ENCODE measurements at places on chromosomes 3 and 15.

DNA sequence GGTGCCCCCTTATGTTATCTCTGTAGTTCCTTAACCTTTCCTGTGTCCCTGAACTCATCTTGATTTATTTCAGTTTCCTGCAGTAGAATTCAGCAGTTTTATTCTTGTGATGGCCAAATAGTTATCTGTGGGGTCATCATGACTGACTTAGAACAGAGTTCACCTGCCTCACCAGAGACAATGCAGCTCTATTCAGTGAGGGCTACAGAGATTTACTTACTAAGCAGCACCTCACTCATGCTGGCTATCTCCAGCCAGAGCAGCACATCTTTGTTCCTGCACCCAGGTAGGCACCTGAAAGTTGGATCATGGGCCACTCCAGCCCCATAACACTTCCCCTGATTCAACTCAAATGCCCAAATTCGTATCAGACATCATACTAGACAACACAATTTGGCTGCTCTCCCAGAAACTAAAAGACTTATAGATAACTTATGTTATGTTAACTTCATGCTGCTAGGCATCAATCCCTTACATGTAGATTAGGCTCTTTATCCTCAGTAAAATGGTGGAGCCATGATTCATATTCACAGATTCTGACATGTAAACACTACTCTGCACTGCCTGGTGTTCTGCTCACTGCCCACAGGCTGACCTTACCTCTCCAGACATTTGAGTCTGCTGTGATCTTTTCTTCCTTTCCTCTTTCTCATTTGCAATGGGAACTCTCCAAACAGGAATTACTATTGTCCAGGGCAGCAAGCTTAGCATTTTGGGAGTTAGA lies 9.3 kb upstream of the GOLGB1 start:
- no peak for DNase-seq

DNA sequence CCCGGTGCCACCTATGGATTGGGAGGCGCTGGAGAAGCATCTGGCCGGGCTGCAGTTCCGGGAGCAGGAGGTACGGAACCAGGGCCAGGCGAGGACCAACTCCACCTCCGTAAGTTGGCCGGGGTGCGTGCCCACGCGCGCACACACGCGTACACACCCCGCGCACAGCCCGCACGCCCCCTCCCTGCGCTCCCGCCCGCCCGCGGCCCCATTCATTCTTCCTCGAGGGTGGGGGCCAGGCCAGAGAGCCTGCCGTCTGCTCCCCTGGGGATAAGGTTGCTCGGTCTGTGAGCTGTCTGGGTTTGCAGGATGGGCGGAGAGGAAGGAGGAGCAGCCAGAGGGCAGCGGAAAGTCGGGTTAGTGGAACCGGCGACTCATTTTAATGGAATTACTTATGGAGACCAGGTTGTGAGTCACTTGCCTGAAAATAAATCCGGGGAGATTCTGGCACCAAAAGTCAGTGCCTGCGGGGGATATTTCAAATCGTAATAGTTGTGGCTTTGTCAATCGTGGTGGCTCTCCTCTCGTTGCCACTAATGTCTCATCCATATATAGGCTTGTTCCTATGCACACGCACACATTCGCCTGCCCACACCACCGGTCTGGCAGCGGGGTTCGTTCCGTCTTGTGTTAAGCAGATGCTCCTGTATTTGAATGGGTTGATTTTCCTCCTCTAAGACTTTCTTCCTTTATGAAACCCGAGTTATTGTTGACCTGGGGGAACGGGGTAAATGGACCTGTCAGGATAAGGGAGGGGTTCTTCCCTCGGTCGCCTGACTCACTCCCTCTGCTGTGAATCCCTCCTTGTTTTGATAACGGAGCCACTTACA lies 223.4 kb upstream of the IL12A start:
- DNase-seq = no peak

DNA sequence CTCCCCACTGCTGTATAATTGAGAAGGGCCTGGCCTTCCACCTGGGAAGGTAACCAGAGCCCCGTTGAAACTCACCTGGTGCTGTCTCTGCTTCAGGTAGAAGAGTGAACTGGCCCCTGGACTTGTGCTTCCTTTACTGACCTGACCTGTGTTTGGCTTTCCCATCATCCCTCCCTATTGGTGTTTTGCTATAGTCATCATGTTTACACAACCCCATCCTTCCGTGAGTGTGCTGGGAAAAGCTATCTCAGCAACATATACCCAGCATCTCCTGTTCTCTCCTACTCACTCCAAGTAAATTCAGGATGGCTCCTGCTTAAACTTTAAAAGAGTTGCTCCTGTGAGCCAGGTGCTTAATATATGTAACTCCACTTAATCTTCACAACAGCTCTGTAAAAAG lies 77.2 kb upstream of the TSC22D2 start:
- DNase-seq = no peak

- no peak for DNase-seq
Observed at GRCh38 chr3:106014518-106014917, 145.7 kb upstream of the CBLB start.

DNA sequence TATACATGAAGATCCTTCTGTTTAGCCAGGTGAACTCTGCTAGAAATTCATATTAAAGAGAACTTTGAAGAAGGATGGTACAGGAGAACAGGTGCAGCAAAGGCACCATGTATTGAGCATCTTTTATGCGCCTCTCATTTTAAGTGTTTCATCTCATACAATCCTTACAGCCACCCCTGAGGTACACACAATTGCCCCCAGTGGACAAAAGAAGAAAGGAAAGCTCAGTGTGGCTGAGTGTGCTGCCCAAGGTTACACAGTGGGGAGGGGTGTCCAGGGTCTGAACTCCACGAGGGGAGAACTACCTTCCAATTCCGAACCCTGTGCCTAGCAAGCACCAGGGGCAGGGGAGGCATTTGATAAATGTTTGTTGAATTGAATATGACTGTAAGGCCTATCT lies 98.6 kb downstream of the MECOM start:
- no peak for DNase-seq

GRCh38 chr3:129120254-129121004 lies 1.2 kb downstream of the RAB43 start:
- peak; percentile 94 for DNase-seq

DNA sequence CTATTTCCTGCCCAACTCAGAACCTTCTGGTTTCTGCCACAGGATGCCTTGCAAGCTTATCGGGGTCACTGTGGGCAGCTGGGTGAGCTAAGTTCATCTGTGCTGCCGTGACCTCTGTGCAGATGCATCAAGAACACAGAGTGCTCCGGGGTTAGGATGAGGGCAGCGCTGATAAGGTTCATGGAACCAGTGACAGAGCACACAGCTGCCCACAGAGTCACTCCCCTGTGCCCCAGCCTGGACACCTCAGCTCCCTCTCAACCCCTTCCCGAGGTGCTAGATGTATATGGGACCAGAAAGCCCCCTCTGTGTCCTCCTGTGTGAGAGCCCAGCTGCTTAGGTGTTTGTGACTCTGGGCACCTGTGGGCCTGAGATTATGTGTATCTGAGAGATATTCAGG lies 15.8 kb upstream of the ALAS1 start:
- no peak for DNase-seq

- DNase-seq = peak; percentile 9
Observed at GRCh38 chr3:169811631-169812331, 889 bp upstream of the LRRIQ4 start.

DNA sequence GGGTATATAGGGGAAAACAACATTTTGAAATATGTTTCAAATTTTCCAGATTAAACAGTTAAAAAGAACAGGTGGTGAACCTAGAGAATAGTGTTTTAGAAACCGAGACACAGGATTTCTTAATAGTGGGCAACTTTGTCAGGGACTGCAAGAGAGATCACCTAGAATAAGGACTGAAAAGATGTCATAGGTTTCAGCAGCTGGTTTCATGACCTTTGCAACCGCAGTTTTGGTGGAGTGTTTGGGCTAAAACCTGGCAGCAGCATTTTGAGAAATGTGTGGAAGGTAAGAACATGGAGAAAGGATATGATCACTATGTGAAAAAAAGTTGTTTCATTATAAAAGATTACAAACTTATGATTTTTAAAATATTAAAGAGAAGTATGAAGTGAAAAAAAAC lies 34.9 kb downstream of the PRKCI start:
- no peak for DNase-seq

DNA sequence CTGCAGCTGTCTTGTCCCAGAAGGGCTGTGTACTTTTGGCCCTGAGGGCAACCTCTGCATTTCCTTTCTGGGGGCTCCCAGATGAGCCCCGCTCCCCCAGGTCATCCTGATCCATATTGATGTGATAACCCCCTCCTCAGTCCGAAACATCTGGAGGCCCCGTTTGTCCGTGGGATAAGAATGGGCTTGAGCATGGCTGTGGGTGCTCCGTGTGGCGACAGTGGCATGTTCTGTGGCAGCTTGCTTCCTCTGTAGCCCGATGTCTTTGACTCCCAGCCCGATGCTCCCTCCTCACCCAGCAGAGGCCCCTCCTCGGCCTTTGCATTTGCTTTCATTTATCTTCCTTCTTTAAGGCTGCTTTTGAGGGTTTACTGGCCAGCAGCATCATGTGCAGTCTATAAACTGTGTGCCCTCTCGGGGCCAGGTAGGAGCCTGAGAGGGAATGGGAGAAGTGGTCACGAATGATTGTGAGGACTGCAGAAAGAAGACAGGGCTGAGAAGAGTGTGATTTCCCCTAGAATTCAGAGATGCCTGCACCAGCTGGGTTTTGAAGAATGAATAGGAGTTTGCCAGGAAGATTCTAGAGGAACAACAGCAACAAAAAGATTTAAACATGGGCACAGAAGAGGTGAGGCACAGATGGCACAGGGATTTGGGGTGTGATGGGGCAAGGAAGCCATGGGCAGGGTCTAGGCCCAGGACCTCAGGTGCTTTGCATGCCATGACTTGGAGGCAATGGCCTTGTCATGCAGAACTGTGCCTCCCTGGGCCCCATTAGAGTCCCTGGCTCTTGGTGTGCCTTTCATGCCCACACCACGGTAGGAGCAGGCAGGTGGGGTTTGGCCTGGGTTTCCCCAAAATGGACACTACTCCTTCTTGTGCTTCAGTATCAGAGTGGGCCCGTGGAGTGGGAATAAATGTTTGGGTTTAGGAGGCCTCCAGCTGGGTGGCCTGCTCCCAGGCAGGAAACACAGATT lies 34.2 kb downstream of the APBA2 start:
- no peak for DNase-seq

DNA sequence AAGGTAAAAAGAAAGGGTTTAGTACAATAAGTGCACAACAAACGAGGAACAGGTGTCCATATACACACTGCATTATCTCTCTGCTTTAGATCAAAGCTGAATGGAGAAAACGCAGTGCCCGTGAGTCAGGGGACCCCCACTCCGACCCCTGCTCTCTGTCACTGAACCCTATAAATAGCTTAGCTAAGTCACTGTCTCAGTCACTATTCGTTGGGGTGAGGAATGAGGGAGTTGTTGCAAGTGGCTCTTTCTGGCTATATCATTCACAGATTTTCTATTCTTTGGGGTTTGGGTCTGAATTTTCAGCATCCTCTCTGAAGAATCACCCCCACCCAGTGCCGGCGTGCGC lies 458 bp upstream of the STAC start:
- DNase-seq = no peak

- DNase-seq = no peak
Observed at GRCh38 chr15:69407719-69408400, 6.3 kb upstream of the KIF23 start.

DNA sequence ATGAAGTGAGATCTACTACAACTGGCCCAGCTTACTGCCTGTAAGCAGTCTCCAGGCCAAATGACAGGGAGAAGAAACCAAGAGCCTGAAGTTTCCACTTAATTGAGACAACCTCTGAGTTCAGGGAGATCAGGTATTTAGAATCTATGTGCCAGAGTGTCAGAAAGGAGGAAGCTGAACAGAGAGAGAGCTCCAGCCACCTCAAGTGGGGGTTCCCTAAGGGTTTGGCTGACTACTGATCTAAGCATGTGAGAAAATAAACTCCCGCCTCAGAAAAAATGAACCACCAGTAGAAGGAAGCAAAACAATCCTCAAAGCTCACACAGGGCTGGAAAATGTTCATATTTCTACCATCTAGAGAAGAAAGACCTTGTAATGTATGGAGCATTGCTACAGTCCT lies 25.0 kb downstream of the ADAM10 start:
- DNase-seq = peak; percentile 7

GRCh38 chr15:43081283-43081682 lies 24.6 kb downstream of the UBR1 start:
- DNase-seq = no peak

DNA sequence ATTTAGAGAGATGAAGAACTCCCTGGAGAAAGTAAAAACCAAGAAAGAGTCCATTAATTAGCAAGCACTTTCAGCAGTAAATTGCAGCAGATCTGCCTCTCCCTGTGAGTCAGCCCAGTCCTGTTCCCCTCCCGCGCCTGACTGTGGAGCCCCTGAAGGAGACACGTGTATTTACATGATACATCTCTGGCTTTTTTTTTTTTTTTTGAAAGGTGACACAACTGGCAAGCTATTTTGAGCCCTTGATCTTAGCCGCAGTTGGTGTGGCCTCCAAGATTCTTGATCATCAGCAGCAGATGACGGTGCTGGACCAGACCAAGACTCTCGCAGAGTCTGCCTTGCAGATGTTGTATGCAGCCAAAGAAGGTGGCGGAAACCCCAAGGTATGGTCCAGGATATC lies 271.8 kb upstream of the TPM1 start:
- DNase-seq = no peak

DNA sequence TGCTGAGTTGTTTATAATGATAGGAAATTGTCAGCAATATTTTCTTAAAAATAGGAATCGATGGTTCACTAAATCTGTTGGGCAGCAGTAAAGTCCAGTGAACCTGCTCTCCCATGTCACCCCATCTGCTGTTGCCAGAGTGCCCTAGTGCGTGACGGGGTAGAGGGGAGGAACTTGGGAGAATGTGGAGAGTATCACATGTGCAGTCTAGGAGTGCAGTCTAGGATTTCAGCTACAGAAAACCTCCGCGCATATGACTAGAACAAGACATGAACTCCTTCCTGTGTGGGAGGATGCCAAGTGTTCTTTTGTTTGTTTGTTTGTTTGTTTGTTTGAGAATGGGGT lies 74.6 kb upstream of the ACAD9 start:
- DNase-seq = no peak

- peak; percentile 45 for DNase-seq
Observed at GRCh38 chr3:50226888-50227389, 9.1 kb upstream of the GNAI2 start.

DNA sequence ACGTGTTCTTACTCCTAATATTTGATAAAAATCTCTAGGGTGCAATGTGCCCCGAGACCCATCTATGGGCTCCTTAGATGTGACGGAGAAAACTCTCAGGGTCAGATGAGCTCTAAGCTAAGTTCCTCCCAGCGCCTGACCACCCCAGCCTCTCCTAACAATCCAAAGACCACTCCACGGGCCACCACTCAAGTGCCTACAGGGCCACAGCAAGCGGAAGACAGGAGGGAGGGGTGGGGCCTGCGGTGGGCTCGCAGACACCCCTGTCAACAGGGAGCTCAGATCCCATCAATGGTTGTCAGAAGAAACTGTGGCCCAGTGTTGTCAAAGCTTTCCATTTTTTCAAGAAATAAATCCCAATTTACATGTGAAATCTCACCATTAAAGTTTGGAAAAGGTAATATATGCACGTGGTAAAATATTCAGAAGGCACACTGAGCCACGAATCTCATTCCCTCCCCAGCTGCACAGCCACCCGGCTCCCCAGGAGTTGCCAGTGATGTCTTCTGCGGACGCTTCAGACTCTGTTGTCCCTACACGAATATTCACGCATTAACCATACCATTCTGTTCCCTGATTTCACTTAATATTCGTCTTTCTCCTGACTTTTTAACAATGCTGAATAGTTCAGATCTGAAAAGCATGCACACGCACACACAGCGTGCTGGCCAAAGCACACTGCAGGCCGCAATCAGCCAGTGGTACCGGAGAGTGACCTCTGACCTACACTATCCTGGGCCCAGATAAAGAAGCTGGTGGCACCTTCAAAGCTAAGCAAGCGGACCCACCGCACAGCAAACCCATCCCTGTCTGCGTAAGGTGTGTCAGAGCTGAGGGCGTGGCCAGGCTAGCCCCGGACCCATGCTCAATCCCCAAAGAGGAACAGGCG lies 19.1 kb downstream of the TNK2 start:
- DNase-seq = no peak
